Retina (tissue), 1 donor: ENCODE measurements at places on chromosomes 11 and 22.
A peak's percentile ranks its signal among the peaks of the same experiment; 100 is the strongest.

DNA sequence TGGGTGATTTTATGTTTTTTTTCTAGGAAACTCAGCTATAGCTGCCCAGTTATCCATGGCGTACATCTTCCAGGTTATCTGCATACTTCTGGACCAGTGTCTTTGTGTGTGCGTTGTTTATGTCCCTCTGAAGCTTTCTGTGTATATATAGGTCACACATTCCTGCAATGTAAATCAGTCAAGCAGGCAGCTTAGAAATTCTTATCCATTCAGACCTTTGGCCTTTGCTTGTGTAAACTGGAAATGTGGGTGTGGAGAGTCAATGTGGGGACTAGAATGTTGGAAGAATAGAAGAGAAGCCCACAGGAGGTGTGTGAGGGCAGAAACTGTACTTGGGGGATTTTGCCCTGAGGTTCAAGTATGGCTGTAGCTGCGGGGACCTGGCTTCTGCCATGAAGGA is 51.7 kb downstream of the BARX2 start:
- DNase-seq, result no peak

- peak; percentile 39 for DNase-seq
Measured at GRCh38 chr11:84384731-84385130, 1098.6 kb upstream of the CCDC90B start.

- DNase-seq, result no peak
Measured at GRCh38 chr11:17639091-17639490, 80.3 kb upstream of the MYOD1 start.

GRCh38 chr11:859394-860131 is 16.9 kb downstream of the TSPAN4 start:
- DNase-seq, result peak; percentile 31

GRCh38 chr11:47004595-47005033 is 68.1 kb downstream of the CSTPP1 start:
- no peak for DNase-seq

GRCh38 chr11:117984476-117984875 is 1.7 kb upstream of the IL10RA start:
- no peak for DNase-seq

- peak; percentile 48 for DNase-seq
Measured at GRCh38 chr11:59822989-59823566, 12.5 kb upstream of the MRPL16 start.

GRCh38 chr22:46280063-46280817 is 12.4 kb downstream of the TTC38 start:
- no peak for DNase-seq

GRCh38 chr22:46031557-46031956 is 54.6 kb upstream of the WNT7B start:
- no peak for DNase-seq

GRCh38 chr11:12529793-12530192 is 144.4 kb upstream of the TEAD1 start:
- DNase-seq, result no peak

GRCh38 chr11:12079726-12080556 is 30.4 kb upstream of the MICAL2 start:
- DNase-seq, result no peak

GRCh38 chr22:27152033-27152432 is 494.6 kb downstream of the MIAT start:
- no peak for DNase-seq

DNA sequence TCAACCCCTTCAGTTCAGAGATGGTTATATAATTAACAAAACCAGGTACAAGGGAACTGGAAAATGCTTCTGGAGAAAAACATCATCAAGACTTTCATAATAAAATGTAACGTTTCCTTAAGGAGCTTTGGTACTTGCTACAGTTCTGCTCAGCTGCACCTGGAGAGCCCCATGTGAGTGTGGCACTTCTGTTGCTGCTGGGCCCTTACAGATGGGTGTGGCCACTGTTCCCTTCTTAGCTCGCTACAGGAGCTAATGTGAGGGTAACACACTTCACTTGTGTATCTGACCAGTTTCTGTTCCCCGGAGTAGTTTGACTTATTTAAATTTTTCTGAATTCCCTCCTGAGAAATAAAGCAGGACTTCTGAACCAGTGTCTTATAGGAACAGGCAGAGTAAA is 4.0 kb downstream of the POU2AF3 start:
- DNase-seq, result no peak
